Epithelial cell of alveolus of lung (primary cell): ENCODE measurements at places on chromosomes 3 and 15. TPM values are rescaled to one million over a fixed set of nuclear protein-coding genes. Genes with fewer than 3 reads are reported as not detected.

GOLGA8R gene
- total RNA-seq, result 0.08 and 0.65 TPM in 2 replicates

ALG1L2 gene
- total RNA-seq, result not detected in 2 replicates

CHDH gene
- total RNA-seq, result under 0.01 TPM in 2 replicates

IMPG2 gene
- total RNA-seq, result under 0.01 and 0.24 TPM in 2 replicates

CTXND1 gene
- total RNA-seq, result 1.1 TPM in 1 of 2 replicates, not detected in the other

IL12A gene
- total RNA-seq, result 4.4 and 6.9 TPM in 2 replicates

PLA2G4F gene
- total RNA-seq, result not detected in 2 replicates

SPSB4 gene
- total RNA-seq, result 0.13 TPM in 1 of 2 replicates, not detected in the other

MESP2 gene
- total RNA-seq, result 1.0 and 2.0 TPM in 2 replicates

LINGO1 gene
- total RNA-seq, result 0.13 TPM in 1 of 2 replicates, not detected in the other

GOLGA8S gene
- total RNA-seq, result not detected in 2 replicates

CKMT1B gene
- total RNA-seq, result 1.0 TPM in 1 of 2 replicates, not detected in the other

IQCF5 gene
- not detected in 2 replicates for total RNA-seq

TEX9 gene
- 2.0 and 3.4 TPM in 2 replicates for total RNA-seq
